ENCODE measurements at places on chromosomes 4 and X.

DNA sequence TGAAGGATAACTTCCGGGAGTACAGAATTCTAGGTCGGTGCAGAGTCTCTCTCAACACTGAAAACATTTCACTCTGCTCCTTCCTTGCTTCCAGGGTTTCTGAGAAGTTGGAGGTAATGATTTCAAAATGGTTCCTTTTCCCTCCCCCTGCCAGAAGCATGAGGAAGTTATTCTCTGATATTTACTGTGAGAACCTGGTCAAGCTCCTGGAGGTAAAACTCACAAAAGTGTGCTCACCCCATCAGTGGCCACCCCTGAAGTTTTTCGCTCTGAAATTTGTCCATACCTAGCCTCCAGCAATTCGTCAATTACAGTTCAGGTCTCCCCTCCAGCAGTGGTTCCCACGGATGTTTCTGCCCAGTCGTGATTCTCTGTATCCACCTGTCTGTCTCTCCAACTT, 16.2 kb upstream of the MECP2 start:
- DNase-seq, result no peak

DNA sequence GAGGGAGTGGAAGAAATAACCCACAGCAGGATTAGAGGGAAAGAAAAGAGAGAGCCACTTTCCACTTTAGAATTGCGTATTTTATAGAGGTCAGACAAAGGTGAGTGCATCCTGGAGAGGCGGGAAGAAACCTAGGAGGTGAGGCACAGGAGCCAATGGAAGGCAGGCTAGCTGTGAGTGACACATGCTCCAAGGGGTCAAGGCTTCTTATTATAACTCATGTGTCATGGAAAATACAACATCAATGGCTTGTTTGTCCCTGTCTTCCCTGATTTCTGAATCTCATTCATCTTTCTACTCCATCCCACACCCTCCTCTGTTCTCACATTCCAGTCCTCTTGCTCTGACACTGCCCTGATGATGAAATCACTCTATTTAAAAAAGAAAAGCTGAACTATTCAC, 14.4 kb downstream of the ANXA3 start:
- DNase-seq, result peak; percentile 31

- DNase-seq, result peak; percentile 59
Observed at GRCh38 chr4:40211224-40212185, 14.7 kb downstream of the RHOH start.

- DNase-seq, result no peak
Observed at GRCh38 chr4:13830449-13830848, 202.9 kb upstream of the BOD1L1 start.

- no peak for DNase-seq
Observed at GRCh38 chr4:182863501-182863900, 53.7 kb downstream of the DCTD start.
